ENCODE measurements at places on chromosomes 13 and 19.

DNA sequence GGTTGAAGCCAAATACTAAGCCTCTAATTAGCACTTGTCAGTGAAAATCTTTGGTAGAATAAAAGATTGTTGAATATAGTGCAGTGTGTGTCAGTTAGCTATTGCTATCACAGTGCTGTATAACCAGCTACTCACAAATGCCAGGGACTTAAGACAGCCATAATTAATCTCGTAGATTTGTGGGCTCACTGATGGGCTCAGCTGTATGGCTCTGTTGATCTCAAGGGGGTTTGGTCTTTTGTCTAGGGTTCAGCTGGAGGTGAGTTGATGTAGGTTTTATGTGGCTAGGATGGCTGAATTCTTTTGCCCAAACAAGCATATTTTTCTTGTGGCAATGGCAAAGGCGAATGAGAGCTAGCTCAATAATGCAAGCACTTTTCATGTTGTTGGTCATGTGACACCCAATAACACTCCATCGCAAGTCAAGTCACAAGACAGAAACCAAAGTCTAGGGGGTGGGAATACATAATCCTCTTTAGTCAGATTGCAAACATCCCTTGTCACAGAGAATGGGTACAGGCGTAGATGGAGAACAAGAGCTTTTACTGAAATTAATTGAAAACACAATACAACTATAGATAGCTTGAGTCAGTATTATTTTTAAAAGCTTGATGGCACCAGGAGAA, 121.7 kb upstream of the EDNRB start:
- DNase-seq, result no peak

- DNase-seq, result no peak
These were observed 713 bp downstream of the MRPS12 start for GRCh38 chr19:38931521-38931793.

DNA sequence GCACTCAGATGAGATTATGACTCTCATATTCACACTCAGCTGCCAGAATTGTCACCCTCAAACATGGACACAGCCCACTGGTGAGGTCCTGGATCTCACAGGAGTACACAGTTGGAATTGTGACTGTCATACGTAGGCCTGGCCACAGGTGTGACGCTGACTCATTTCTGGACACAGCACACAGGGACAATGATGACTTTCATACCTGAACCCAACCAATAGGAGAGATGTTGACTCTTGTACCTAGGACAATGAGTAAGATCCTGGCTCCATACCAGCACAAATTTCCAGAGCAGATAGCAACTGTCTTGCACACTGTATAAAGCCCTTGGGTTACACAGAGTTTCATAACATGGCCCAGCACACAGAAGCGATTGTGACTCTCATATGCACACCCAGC, 46.4 kb downstream of the ZNF85 start:
- DNase-seq, result no peak

GRCh38 chr13:30730526-30730925, 4.8 kb upstream of the ALOX5AP start:
- DNase-seq, result no peak

DNA sequence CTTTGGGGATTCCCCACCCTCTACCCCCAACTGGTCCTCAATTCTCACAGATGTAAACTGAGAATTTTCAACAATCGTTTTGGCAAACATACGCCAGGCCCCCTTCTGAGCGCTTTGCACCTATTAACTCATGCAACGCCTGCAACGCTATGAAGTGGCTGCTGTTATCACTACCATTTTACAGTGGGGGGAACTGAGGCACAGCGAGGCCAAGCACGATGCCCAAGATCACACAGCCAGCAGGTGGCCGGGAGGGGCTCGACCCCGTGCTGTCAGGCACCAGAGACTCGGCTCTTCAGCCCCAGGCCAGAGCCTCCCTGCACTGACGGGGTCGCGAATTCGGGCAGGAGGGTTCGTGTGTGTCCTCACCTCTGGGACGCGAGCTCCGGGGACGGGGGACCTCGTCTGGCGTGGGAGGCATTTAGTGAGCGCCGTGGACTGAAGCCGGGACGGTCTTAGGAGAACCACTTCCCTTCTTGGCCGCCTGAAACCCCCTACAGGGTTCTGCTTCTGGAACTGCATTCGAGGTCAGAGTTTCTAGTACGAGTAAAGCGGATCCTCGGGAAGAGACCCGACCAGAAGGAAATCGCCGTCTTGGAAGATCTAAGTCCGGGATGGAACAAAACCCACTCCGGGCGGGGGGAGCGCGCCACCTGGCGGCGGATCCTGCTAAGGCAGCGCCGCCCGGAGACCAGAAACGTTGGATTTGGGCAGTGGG, 21.0 kb downstream of the ZNF114 start:
- DNase-seq, result peak; percentile 57

- no peak for DNase-seq
These were observed 84.7 kb downstream of the KL start for GRCh38 chr13:33100886-33101285.

GRCh38 chr13:41590122-41590521, 132.8 kb downstream of the RGCC start:
- DNase-seq, result no peak

DNA sequence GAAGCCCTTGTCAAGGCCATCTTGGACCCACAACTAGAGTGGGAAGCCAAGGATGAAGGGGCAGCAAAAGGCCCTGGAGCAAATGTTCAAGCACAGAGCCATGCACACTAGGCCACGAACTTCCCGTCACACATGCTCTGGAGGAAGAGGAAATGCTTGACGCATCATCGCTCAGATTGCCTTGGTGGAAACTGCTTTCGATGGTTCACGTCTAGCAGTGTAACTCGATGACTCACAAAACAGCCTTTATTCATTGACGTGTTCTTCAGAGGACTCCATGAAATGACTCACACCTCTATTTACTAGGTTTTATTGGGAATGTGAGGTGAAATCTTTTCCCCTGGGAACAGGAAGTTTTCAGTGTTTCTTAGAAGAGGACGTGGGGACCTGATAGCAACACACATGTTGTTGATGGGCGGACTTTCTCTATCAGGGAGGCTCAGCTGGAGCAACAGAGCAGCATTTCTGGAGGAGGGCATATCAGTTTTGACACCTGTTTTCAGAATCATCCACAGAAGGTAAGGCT, 79.8 kb upstream of the FLT1 start:
- DNase-seq, result peak; percentile 45

GRCh38 chr13:111953546-111954178, 113.3 kb upstream of the SOX1 start:
- no peak for DNase-seq

DNA sequence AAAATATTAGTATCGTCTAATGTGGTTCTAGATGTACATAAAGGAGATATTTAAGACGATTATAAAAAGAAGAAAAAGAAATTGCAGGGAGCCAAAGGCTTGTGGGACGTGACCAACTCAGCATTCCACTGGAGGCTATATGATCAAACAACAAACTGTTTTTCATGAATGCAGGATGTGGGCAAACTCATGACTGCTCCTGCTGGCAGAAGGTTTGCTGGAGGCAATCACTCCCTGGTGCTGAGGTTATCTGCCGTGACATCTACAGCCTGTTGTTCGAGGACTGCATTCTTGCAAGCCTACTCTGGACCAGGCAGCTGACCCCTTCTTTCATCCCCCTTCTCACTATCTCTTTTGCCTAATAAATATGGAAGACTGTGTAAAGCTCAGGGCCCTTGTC, 518.1 kb downstream of the UQCRFS1 start:
- DNase-seq, result no peak

DNA sequence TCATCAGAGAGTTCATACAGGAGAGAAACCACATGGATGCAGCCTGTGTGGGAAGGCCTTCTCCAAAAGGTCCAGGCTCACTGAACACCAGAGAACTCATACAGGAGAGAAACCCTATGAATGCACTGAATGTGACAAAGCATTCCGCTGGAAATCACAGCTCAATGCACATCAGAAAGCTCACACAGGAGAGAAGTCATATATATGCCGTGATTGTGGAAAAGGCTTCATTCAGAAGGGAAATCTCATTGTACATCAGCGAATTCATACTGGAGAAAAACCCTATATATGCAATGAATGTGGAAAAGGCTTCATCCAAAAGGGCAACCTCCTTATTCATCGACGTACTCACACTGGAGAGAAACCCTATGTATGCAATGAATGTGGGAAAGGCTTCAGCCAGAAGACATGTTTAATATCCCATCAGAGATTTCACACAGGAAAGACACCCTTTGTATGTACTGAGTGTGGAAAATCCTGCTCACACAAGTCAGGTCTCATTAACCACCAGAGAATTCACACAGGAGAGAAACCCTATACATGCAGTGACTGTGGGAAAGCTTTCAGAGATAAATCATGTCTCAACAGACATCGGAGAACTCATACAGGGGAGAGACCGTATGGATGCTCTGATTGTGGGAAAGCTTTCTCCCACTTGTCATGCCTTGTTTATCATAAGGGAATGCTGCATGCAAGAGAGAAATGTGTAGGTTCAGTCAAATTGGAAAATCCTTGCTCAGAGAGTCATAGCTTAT, 17.7 kb downstream of the ZNF613 start:
- DNase-seq, result no peak

DNA sequence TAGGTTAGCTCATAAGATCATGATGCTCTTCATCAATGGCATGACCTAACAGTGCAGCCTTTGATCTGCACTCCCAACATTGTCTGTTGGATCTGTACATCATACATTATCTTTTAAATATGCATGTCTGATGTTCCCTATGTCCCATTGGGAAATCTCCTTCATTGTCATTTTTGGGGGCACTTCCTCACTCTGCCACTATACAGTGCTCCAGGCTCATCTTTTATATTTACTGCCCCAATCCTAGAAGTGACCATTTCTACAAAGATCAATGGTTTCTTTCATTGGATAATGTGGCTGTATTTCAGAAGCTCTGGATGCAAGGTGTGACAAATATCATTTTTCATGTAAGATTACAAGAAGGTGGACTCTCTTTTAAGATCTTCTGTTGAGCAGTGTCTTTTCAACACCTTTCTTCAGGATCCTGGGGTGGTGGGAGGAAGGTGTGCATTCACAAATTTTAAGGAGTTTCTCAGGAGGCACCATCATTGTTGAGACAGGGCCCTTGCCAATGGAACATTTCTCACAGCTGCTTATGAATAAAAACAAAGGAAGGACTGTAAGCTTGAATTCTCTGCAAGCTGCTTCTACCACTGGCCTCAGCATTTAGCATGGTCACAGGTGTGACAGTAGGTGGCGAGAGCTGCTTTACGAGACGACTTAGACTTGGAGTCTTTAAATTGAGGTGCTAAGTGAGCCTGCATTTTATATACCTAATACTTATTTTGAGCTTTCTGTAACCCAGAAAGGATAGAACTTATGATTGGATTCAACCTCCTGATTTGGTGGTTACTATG, 403.0 kb downstream of the LMO7 start:
- no peak for DNase-seq

DNA sequence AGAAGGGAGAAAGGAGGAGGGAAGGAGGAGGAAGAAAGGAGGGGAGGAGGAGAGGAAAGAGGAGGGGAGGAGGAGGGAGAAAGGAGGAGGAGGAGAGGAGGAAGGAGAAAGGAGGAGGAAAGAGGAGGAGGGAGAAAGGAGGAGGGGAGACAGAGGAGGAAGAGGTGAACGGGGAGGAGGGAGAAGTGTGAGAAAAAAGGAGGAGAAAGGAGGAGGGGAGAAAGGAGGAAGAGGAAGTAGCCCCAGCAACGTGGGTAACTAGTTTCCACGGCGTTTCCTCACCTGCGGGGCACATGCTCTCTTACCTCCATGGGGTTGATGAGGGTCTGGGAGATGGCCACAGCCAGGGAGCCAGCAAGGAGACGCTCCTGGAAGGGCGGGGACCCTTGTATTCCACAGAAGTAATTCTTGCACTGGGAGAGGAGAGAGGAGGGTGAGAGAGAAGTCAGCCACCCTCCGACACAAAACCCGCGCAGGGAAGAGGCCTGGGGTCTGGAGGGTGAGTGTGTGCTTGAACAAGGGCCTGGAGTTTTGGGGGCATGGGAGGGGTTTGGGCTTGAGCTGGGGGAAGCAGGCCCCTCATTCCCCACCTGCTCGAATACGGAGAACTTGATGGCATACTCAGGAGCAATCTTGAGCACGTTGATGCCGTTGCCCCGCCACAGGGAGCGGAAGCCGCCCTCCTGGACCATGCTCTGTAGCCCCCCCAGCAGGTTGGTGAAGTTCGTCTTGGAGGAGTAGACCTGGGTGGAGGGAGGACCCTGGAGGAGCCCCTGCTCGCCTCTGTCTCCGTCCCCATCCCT, 3.9 kb downstream of the SLC25A41 start:
- DNase-seq, result no peak

DNA sequence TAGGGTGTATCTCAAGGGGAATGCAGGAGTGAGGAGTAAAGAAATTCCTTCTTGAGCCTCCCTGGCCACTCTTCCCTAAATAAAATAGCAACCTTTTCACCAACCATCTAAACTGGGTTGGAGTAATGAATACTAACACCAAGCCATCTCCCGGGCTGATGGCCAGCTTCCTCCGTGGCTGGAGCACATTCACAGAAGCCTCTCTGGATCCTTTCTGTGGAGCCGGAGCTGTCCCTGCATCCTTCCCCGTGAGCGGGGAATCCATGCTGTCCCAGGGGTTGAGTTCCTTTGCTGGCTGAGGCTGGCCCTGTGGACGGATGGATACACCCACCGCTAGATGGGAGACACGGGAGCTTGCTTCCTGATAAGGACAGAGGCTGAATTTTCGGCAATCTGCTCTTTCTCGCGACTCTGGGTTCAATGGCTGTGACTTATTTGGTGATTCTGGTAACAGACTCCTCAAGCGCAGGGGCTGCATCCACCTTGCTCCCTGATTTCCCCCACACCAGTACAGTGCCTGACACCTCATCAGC, 370.3 kb downstream of the ZNF536 start:
- no peak for DNase-seq

GRCh38 chr13:27158335-27158734, 13.3 kb downstream of the USP12 start:
- DNase-seq, result no peak
